T-helper 2 cell (primary cell): ENCODE measurements at places on chromosomes 1 and 21.

DNA sequence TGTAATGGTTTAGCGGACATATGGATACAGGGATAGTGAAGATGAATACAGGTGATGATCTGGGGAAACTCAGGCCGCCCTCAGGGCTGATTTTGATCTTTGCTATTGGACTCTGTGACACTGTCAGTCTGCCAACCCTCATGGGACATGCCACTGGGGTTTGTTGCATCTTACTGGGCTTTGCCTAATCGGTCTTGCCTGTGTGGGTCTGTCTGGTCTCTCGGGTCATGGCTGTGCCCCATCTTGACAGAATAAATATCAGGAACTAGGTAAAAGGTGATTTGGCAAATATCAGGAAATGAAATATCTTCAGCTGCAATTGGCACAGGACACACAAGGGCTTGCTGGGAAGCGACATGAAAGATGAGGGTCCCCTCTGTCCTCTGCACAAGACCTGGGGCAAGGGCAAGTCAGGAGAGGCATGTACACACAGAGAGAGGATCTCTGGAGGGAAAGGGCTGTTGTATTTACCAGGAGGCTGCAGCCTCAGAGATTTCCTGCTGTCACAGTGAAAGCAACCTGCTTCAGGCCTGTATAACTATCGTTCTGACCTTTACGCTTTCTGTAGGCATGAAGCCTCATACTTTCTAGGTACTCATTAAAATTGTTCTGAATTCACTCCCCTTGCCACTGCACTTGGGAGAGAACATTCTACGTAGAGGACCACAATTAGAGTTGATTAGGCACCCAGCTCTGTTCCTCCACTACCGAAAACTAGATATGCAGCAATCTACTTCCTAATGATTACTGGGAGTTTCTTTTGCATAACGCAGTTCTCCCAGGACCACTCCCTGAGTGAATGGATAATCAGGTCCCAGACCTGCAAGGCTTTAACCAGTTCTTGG lies 52.0 kb upstream of the GADD45A start:
- no peak for DNase-seq

- no peak for DNase-seq
Measured at GRCh38 chr1:221458447-221459156, 283.3 kb downstream of the DUSP10 start.

GRCh38 chr1:117110774-117111173 lies 10.8 kb downstream of the TRIM45 start:
- no peak for DNase-seq

DNA sequence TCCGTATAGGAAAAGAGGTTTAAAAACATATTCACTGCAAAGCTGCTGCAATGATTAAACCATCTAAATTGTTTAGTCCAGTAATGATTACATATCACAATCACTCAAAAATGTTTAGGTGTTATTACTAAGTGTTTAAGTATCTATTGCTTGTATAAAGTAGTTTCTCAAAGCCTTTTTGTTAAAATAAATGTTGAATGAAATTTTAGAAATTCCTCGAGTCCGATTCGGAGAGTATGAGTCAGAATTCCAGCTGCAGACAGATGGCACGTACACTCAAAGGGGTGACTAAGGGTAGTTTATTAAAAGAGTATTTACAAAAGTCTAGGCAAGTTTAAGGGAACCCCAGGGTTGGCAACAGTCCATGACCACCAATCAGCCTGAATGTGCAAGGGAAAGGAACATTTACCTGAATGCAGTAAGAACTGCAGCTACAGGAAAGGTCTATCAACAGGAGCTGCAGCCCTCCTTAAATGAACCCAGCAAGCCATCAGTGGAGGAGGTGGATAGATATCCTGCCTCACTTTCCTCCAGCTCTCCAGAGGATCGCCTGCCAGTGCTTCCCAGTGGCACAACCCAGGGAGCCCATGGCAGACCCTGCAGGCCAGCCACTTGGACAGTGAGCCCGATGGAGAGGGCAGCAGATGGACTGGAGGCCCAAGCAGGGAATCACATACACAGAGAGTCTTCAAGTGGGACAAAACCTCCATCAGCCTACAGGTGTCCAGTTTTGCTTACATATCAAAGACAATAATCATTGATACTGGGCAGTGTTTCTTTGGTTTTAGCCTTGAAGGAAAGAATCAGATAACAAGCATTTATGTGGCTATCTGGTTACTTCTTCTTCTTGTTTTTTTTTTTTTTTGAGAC lies 92.1 kb upstream of the SLC44A3 start:
- DNase-seq: no peak

DNA sequence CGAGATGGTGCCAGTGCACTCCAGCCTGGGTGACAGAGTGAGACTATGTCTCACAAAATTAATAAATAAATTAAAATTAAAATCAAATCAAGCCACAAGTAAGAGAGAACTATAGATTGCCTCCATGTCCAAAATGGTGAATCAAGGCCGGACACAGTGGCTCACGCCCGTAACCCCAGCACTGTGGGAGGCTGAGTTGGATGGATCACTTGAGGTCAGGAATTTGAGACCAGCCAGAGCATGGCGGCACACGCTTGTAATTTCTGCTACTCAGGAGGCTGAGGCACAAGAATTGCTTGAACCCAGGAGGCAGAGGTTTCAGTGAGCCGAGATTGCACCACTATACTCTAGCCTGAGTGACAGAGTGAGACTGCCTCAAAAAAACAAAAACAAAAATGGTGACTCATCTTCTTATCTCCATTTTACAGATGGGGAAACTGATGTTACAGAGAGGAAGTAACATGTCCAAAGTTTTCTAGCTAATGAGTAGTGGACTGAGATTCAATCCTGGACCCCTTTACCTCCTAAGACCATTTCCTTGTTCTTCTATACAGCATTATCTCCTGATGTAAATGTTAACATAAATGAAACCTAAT lies 99.0 kb upstream of the HNRNPU start:
- DNase-seq: no peak

DNA sequence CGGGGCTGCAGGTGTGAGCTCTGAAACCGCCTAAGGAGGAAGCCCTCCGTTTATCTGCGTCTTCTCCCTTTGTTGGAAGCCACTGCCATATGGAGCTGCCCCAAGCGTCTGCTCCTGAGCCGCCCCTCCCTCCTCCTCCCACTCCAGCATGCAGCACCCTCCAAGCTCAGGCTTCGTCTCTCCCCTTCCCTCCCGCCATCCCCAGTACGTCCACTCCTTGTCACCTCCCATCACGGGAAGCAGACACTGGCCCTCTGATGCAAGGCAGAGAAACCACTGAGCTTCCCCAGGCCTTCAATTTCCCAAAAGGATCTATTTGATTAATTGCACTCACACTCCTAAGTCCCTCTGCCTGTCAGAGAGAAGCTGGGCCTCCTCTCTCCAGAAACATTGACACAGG lies 52.5 kb downstream of the NFASC start:
- DNase-seq: no peak

GRCh38 chr1:109248797-109249629 lies at the start of gene CELSR2:
CELSR2 (plus strand) TSS chr1:109249539; CDS start chr1:109250080, 541 bp downstream.
- peak; percentile 32 for DNase-seq

DNA sequence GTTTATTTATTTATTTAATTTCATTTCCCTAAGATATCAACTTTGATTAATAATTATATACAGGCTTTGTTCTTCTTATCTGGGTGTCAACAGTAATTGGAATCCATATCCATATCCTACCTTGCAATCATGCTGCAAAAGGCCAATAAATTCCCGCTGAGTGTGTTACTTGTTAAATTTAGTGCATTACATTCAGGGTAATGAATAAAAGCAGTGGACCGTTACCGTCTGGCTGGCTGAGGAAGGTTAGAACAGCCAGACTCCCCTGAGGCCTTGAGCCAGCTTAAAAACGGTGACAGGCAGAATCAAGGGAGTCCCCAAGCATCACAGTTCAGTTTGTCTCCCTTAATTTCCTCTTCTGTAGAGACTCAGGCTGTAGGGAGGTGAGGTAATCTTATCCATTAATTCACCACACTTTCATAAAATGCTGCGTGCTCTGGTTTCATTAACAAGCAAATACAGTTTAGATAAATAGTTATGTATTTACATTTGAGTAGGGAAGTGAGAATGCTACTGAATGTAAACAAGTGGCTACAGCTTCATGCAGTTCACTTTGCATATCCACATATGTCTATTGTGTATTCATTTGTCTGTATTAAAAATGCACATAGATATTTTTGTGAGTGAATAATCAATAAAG lies 888.2 kb upstream of the CXADR start:
- no peak for DNase-seq

- DNase-seq: no peak
Measured at GRCh38 chr1:8866173-8866791, 12.2 kb downstream of the ENO1 start.

GRCh38 chr1:64474665-64475439 lies 4.9 kb downstream of the CACHD1 start:
- no peak for DNase-seq
